ENCODE measurements at places on chromosomes 6 and 20. TPM values are rescaled to one million over a fixed set of nuclear protein-coding genes. Genes with fewer than 3 reads are reported as not detected.

MCCD1 gene
- total RNA-seq = not detected

OR2H1 gene
- total RNA-seq = not detected

PI16 gene
- total RNA-seq = not detected

MLN gene
- not detected for total RNA-seq

PBOV1 gene
- total RNA-seq = not detected

SNRPB gene
- total RNA-seq = 1,036 TPM

SLC4A11 gene
- 5.9 TPM for total RNA-seq

ZSCAN16 gene
- 4.6 TPM for total RNA-seq

LPA gene
- 0.05 TPM for total RNA-seq

DCDC2 gene
- total RNA-seq = 2.0 TPM

KCNK16 gene
- total RNA-seq = not detected

ATG5 gene
- total RNA-seq = 24.8 TPM

LRRN4 gene
- not detected for total RNA-seq

TSBP1 gene
- not detected for total RNA-seq

SAMD10 gene
- total RNA-seq = not detected

CBLN4 gene
- total RNA-seq = not detected

SLC22A16 gene
- total RNA-seq = not detected

EEF1A2 gene
- 154 TPM for total RNA-seq

UBD gene
- 0.53 TPM for total RNA-seq

SIRPB1 gene
- total RNA-seq = 0.84 TPM

C6orf15 gene
- total RNA-seq = not detected

FAM50B gene
- total RNA-seq = 7.7 TPM

THBS2 gene
- total RNA-seq = not detected

OR5V1 gene
- not detected for total RNA-seq

BMP6 gene
- total RNA-seq = 18.9 TPM

Data from A549 treated with ZK216348 at 1 μM for 4 hours (cell line).